Posterior vena cava (tissue), 2 donors: ENCODE measurements at places on chromosomes 2 and 18.

GRCh38 chr18:36633961-36634412 lies 194.8 kb downstream of the TPGS2 start:
- no peak for DNase-seq

- no peak for DNase-seq
Measured at GRCh38 chr2:33241072-33241471, 235.4 kb upstream of the RASGRP3 start.

GRCh38 chr2:219037783-219038499 lies 3.4 kb downstream of the CFAP65 start:
- DNase-seq: peak; percentile 67

- no peak for DNase-seq
Measured at GRCh38 chr2:11187083-11187619, 31.9 kb downstream of the SLC66A3 start.

DNA sequence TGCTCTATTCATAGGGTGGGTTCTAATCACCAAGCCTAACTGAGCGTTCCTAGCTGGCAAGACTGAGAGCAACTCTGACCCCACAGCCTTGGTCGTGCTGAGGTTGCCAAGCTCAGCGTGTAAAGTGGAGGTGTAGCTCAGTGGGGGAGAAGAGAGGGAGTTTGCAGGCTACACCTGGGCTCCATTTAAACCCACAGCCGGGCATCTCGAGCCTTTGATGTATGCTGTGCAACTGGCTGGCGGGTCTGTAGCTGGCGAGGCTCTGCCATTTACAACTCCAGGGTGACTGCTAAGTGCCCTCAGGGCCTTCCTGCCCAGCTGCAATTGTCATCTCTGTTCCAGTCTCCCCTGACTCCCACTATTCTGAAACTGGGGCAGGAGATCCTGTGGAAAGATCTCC lies 20.0 kb upstream of the CHRNA1 start:
- DNase-seq: no peak

DNA sequence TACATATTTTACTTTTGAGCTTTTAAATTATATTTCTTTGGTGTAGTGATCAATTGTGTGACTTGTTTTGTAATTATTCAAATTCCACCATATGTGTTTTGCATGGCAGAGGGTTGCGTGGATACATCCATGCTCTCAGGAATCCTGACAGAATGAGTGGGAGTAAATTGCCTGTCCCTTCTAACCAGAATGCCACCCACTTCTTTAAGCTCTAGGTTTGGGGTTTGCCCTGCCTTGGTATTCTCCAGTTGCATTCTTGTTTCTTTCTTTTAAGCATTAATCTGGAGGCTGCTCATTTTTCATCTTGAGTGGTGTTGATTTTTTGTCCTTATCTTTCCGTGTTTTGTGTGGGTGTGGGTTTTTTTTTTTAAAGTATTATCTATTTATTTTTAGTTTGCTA lies 360.0 kb downstream of the PTPRM start:
- no peak for DNase-seq

- no peak for DNase-seq
Measured at GRCh38 chr2:107202962-107203591, 317.1 kb upstream of the ST6GAL2 start.

DNA sequence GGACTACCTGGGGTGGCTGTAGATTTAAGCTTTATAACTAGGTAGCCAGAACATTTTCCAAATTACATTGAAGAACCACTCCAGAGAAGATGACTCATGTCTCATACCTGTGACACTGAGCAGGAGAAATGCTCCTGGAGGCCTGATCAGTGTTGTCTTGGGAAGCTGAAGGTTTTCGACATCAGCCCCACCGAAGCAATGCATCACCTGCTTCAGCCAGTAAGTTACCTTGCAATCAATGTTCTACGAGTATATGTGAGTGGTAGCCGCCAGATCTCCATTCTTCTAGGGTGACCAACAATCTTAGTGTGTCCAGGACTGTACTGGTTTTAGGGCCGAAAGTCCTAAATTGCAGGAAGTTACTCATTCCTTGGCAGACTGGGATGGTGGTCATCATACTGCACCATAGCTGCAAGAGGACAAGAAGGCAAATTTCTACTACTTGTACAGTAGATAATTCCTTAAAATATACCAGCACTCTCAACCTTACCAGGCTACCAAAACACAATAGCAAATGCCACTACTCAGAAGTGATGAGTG lies 109.3 kb upstream of the LINC00305 start:
- no peak for DNase-seq

DNA sequence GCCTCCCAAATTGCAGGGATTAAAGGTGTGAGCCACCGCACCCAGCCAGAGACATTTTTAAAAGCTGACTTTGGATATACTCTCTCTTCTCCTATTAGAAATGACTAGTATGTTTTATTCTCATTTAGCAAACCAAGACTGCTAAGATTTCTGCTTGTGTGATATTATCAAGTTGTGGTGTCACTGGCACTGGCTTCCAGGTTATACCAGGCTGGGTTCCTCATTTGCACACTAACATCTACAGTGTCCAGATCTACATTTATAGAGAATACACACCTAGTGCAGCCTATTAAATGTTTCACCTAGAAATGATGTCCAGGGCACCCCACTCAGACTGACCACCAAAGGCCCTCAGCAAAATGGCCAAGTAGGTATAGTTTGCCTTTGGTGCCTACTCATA lies 265.3 kb upstream of the STON1 start:
- DNase-seq: no peak

DNA sequence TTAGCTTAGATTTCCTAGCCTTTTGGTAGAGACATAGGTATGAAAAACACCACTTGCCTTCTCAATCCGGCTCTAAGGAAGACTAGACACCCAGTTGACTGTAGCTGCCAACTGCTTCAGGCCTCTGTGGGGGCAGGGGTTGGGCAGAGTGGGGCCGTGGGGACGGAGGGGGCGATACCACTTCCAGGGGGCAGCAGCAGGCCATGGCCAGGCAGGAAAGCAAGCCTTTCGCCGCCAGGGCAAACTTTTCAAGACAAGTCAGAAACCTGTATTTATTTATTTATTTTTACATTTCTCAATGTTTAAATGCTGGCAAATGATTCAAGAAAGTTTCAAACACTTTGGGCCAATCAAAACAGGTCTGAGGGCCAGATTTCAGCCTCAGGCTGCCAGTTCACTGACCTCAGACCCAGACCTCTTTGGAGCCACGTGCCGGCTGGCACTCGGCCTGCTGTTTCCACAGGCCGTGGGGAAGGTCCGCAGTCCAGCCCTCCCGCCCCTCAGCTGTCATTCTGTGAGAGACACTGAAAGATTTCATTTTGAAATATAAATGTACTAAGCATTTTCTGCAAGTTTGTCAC lies 63.8 kb downstream of the MEX3C start:
- DNase-seq: no peak

DNA sequence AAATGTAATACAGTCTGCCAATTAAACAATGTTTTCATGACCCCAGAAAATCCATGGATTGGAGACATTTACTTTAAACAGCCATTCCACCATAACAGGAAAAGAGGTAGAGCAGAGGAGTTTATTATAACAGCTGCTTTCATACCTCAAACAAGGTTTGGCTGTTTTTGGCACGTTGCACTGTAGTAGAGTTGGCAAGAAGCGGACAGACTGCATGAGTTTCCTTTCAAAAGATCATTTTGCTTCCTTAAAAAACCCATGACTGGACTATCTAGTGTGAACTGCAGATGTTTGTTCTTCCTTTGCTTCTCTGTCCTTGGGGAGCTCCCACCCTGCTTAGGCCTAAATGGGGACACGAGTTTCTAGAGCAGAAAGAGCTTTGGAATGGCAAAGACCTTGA lies 108.5 kb upstream of the THOC1 start:
- DNase-seq: no peak

GRCh38 chr2:179745635-179746256 lies 115.7 kb downstream of the ZNF385B start:
- peak; percentile 61 for DNase-seq

DNA sequence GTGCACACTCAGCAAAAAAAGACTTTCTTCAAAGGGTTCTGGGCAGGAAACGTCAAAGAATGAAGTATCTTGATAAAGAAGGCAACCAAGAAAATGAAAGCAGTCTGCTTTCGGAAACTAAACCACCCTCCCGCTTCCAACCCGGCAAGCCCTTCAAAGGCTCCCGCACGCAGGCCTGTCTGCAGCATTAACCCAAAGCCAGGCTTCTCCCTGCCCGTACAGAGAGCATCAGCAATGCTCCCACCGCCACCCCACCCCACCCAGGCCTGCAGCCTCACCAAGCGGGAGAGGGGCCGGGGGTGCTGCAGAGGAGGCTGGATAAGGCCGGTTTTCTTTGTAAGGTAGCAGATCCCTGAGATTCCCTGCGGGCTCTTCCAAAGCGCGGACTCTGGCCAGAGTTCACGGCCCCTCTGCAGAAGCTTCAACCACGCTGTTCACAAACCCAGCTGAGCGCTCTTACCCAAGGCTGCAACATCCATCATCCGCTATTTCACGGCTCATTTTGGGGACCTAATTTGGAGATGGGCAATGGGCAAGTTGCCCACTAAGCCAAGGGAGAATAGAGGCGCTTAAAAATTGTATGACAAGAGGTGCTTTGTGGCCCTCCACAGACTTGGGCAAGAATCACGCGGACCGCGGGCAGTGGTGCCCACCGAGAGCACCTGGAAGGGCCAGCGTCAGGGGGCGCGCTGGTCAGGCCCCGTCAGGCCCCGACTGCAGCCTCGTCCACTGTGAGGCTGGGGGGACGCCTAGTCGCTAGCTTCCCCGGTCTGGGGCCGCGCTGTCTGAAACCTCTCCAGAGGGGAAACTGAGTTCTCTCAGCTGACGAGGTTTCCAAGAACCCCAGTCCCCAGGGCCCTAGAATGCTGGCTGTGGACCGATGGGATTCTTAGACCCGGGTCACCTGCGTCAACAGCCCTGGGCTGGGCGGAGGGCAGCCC lies 225.4 kb upstream of the ID2 start:
- no peak for DNase-seq

GRCh38 chr2:190718652-190719526 lies 70.0 kb downstream of the NAB1 start:
- DNase-seq: no peak

- DNase-seq: no peak
Measured at GRCh38 chr18:407191-407590, 93.3 kb downstream of the COLEC12 start.

- DNase-seq: no peak
Measured at GRCh38 chr2:133382566-133382965, 185.7 kb downstream of the NCKAP5 start.

GRCh38 chr2:101205521-101206479 lies 46.9 kb upstream of the CNOT11 start:
- DNase-seq: no peak

DNA sequence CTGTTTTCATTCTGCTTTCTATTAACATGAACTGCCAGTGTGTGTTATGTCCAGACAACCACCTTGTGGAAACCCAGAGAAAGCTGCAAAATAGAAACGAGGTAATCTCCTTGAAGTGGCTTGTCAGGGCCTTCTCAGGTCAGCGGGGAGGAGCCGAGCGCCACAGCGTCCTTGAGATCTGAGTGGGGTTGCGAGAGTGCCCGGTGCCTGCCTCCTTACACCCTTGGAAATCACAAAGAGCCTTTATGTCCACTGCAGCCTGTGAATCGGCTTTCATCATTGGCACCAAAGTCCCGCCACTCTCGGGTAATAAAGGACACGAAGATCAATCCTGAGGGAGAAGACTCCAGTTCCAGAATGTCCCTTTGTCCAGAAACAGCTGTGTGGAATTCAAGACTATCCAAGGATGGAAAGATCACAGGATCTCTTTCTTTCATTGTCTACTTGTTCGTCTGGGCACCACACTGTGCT lies 135.2 kb downstream of the HRH4 start:
- DNase-seq: no peak

- no peak for DNase-seq
Measured at GRCh38 chr18:33264566-33264965, 176.0 kb downstream of the CCDC178 start.

DNA sequence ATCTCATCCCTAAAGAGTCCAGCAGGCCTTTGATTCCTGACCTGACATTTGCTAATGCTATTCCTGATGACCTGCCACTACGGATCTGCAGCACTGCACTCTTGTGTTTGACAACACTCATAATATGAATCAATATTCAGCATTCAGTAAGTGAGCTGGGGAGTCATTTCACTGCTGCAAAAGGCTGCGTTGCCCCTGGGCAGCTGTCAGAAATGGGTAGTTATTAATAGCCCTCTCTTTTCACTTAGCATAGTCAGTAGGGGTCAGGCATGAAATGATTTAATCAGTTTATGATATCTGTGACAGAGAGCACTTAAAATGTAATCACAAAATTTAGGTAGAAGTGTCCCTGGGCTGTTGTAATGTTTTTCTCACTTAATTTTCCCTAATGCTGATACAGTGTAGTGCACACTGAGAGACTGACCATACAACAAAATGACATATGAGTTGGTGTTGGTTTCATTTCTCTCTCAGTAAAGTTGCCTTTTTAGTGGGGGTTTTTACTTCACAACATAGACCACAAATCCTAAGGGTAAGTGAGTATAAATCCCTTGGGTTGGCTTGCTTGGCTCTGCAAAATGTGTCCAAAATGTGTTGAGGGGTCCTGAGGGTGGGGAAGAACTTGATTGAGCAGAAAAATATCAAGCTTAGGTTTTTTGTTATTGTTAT lies 184.8 kb downstream of the CAMKMT start:
- no peak for DNase-seq

GRCh38 chr2:58560531-58560930 lies 319.4 kb upstream of the FANCL start:
- no peak for DNase-seq

GRCh38 chr2:26561918-26562810 lies 79.0 kb downstream of the CIB4 start:
- DNase-seq: peak; percentile 85
